ENCODE measurements at places on chromosomes 12 and 14.

- no peak for DNase-seq
Measured at GRCh38 chr12:18130851-18131250, 40.9 kb upstream of the RERGL start.

DNA sequence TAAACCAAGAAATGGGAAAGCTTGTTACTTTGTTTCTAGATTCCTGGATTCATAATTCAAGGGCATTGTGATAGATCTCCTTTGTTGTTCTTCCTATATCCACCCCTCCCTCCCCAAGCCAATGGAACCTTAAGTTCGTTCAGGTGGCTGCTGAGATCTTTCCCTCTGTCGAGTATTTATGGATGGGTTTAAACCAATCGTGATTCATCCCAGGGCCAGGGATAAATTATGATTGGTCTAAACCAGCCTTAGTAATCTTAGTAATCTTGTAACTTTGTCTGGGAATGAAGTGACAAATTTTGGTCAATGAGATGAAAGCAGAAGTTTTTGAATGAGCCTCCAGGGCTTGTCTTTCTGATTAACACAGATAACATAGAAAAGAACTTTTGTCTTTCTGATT, 56.1 kb upstream of the PCED1B start:
- no peak for DNase-seq

DNA sequence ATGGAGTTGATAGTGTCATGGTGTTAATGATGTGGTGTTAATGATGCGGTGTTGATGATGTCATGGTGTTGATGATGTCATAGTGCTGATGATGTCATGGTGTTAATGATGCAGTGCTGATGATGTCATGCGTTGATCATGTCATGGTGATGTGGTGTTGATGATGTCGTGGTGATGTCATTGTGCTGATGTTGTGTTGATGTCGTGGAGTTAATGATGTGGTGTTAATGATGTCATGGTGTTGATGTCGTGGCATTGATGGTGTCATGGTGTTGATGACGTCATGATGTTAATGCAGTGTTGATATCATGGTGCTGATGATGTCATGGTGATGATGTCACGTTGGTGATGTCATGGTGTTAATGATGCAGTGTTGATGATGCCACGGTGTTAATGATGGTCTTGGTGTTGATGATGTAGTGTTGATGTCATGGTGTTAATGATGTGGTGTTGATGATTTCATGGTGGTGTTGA, 49.1 kb upstream of the RIMBP2 start:
- DNase-seq, result no peak

- DNase-seq, result no peak
Measured at GRCh38 chr12:110282300-110282860, 1.3 kb downstream of the ATP2A2 start.

DNA sequence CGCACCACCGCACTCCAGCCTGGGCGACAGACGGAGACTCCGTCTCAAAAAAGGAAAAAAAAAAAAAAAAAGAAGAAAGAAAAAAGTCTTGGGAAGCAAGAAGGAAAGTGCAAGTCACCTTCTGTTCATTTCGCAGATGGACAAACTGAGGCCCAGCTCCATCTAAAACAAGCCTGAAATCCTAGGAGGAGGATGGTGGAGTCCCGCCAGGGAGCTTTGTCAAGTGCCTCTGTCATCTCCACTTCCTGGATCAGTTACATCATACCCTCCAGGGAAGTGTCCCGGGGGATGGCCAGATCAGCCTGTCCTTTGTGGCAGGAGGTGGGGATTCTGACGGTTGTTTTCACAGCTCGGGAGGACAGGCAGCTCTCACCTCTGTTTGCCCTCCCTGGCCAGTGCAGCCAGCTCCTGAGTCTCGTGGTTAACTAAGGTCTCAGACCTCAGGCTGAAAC, 8.7 kb upstream of the SDSL start:
- DNase-seq, result no peak

- DNase-seq, result no peak
Measured at GRCh38 chr12:110972866-110973265, 52.5 kb upstream of the MYL2 start.

- no peak for DNase-seq
Measured at GRCh38 chr12:132807295-132808092, 21.2 kb downstream of the GOLGA3 start.

GRCh38 chr12:122403831-122404230, 18.6 kb downstream of the CLIP1 start:
- DNase-seq, result no peak

- DNase-seq, result no peak
Measured at GRCh38 chr14:60101786-60102185, 10.1 kb downstream of the PCNX4 start.

Data from activated CD8-positive, alpha-beta memory T cell treated with anti-CD3 and anti-CD28 coated beads, Interleukin-2, amount 50 U/mL, for 48 hours (primary cell).